ENCODE measurements at places on chromosomes 16 and 17. TPM values are rescaled to one million over a fixed set of nuclear protein-coding genes. Genes with fewer than 3 reads are reported as not detected.

XAF1 gene
- total RNA-seq, result not detected

GRCh38 chr16:31664683-31665482 lies 137.2 kb downstream of the AHSP start:
- no peak for DNase-seq

GRCh38 chr17:66829386-66829864 lies 5.5 kb upstream of the CACNG5 start:
- peak; percentile 76 for DNase-seq

CHD9 gene
- total RNA-seq, result 12.9 TPM

DNA sequence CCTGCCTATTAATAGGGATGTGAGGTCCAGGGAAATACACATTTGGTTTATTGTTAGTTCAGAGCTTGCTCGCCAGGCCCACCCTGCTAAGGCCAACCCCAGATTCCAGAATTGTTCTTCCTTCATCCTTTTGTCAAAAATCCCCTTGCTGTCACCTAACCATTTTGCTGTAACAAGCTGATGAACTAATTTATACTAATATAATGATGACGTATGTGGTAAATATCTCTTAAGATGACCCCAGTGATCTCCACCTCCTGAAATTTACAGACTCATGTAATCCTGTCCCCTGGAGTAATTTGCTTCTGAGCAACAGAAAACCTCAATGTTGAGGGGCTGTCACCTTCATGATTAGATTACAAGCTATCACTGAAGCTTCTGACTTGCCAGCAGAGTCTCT lies 236.3 kb upstream of the N4BP1 start:
- no peak for DNase-seq

PRSS36 gene
- 1.1 TPM for total RNA-seq

GRCh38 chr16:35753559-35754390 lies 2294.4 kb downstream of the TP53TG3F start:
- DNase-seq, result no peak

C16orf89 gene
- total RNA-seq, result 4.1 TPM

GRCh38 chr17:38741921-38742410 lies 6.2 kb downstream of the PCGF2 start:
- peak; percentile 30 for DNase-seq

ENDOV gene
- total RNA-seq, result 17.1 TPM

DNA sequence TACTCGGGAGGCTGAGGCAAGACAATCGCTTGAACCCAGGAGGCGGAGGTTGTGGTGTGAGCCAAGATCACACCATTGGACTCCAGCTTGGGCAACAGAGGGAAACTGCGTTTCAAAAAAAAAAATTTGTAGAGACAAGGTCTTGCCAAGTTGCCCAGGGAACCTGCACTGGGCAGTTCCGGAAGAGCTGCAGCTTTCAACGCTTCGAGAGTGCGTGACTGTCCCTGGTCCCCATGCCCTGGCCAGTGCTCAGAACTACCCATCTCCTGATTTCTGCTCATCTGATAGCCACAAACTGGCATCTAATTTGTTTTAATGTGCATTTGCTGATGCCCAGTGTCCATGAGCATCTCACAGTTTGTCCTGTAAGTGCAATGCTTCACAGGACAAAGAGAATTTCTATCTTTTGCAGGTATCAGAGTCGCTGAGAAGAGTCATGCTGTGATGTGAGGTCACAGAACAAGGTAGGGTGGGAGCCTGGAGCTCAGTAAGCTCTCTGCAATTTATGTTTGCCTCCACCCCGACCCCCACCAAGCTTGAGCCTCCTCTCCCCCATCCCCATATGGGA lies 3.9 kb downstream of the ACTG1 start:
- peak; percentile 53 for DNase-seq

SSTR5 gene
- 0.21 TPM for total RNA-seq

DNA sequence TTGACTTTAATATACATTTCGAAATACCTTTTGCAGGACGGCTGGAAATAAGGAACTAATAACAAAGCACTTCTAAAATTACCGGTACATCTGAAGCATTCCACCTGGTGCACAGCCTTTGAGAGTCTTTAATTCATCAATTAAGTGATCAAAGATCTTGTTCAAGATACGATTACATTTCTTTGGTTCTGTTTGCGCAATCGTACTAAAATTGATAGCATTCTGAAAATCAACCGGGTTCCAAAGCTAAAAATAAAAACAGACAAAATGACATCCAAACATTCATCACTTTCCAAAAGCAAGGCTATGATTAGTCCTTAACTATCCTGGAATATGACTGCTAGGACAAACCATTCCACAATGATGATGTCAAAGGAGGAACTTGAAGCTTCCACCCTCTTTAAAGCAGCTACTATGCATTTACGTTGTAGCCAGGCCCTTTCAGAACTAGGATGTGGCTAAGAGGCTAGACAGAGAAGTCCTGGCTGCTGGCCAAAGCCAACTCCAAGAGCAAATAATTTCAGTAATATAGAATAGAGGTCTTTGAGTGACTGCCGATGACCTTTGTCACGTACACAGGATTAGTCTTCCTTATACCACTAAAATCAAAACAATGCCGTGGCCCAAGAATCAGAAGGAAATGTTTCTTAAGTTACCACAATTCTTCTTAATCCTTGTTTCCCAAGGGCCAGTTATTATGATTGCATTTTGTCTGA lies 299.8 kb upstream of the PSMD7 start:
- DNase-seq, result no peak

MED13 gene
- total RNA-seq, result 35.1 TPM

DNA sequence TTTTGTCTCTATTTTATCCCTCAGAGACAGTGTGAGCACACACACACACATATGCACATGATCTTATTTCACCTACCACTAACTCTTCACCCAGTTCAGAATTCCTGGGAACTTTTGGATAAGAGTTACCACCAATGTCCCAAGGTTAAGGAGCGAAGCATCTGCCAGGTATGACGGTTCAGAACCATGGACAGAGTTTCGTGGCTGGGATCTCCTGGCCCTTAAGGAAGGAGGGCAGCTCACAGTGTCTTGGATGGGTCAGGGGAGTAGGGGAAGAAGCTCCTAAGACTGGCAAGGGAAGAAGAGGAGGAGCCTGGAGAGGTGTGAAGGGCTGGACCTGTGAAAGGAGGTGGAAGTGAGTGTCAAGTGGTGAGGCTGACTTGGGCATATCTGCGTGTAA lies 23.0 kb upstream of the TMEM132E start:
- DNase-seq, result peak; percentile 79

GRCh38 chr16:65062736-65063583 lies 58.9 kb downstream of the CDH11 start:
- DNase-seq, result no peak

EXOSC6 gene
- 17.6 TPM for total RNA-seq

- DNase-seq, result no peak
Measured at GRCh38 chr17:49949634-49950033, 19.4 kb upstream of the DLX4 start.

- DNase-seq, result no peak
Measured at GRCh38 chr17:18187821-18188761, 4.5 kb downstream of the ALKBH5 start.

DNA sequence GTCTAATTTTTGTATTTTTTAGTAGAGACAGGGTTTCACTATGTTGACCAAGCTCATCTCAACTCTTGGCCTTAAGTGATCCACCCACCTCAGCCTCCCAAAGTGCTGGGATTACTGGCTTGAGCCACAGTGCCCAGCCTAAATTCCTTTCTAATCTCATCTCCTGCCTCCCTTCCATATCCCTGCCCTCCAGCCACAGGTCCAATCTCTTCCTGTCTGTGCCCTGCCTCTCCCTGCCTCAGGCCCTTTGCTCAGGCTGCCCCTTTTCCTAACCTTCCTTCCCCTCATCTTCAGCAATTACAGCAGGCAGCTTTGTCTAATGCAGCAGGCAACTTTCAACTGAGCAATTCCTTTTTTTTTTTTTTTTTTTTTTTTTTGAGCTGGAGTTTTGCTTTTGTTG lies 46.8 kb downstream of the CFAP20 start:
- DNase-seq, result no peak

BTBD17 gene
- 1.4 TPM for total RNA-seq

GRCh38 chr17:62870552-62870971 lies 62.4 kb upstream of the MARCHF10 start:
- DNase-seq, result peak; percentile 28

All from H7 (cell line).